ENCODE measurements at places on chromosomes 16 and 17.

DNA sequence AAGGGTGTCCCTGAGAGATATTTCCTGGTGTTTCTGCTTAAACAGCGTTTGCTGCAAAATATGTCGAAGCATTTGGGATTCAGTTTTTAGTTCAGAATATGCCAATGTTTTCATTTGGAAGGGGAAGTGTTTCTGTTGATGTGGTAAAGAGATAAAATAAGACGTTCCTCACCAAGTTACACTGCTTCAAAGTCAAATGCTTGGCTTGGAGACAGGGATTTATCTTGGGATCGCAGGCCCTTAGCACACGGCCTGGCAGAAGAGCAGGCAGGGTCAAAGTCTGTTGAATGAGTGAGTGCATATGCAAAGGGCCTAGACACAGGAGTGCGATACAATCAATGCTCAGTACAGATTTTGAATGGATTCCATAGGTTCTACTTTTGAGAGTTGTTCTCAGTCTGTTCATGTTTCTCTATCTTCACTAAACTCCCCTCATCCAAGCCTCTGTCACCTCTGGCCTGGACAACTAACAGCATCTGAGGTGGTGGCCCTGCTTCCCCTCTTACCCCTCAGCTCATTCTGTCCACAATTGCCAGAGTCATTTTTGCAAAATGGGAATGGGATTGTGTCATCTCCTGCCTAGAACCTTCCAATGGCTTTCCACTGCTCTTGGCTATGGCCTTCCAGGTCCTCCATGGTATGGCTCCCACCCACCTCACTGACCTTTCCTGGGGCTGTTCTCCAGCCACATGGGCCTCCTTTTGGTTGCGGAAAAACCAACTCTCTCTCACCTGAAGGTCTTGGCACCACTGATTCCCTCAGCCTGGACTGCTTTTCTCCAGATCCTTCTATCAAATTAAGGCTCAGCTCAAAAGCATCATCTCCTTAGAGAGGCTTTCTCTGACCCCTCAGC lies 3.2 kb downstream of the DEXI start:
- DNase-seq = no peak

DNA sequence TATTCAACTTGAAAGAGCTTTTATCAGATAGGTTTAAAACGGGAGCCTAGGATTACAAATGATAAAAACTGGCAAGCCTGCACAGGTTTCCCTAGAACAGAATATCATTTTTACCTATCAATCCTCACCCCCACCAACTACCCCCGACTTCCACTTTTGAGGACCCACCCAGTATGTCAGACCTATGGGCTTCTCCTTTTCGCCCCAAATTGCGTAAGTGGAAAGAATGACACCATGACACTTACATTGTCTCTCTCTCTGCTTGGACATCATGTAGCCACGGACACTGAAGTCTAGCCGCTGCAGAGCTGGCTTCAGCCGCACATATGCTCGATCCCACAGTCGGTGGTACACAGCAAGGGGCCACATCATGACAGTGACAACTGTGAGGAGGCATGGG lies 7.4 kb upstream of the PSMC3IP start:
- DNase-seq = no peak

- DNase-seq = peak; percentile 31
These were observed 740 bp upstream of the CMIP start for GRCh38 chr16:81443688-81444447.

DNA sequence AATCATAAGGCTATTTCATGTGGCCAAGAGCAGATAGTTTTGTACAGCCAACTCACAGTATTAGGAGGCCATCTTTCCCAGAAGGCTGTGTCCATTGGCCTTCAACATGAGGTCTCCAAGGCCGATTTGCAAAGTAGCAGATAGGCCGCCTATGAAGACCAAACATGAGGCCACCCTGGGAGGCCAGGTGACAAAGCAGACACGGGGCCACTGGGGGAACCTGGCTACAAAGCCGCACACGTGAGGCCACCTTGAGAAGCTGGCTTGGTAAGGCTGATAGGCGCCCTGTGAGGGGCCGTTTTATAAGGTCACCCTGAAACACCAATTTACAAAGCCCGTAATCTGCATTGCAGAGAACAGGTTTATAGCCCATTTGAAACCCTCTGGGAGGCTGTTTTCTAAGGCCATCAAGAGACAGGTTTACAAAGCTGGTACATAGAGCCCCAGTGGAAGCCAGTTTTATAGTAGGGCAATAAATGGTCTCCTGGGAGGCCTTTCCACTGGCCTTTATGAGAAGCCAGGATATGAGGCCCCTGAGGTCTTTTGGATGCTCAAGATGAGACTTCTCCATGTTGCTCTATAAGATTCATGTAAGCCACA lies 4.9 kb downstream of the KDM8 start:
- no peak for DNase-seq

DNA sequence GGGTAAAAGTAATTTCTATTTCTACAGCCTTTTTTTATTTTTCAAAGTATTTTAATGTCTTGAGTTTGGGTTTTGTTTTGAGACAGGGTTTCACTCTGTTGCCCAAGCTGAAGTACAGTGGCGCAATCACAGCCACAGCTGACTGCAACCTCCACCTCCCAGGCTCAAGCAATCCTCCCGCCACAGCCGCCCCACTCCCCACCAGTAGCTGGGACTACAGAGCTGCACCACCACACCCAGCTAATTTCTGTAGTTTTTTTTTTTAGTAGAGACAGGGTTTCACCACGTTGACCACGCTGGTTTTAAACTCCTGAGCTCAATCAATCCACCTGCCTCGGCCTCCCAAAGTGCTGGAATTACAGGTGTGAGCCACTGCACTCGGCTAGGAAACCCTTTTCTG lies 44.0 kb downstream of the TUBD1 start:
- peak; percentile 72 for DNase-seq

GRCh38 chr17:43020789-43021740 lies 1.1 kb downstream of the VAT1 start:
- DNase-seq = peak; percentile 52

- DNase-seq = peak; percentile 43
These were observed 2.8 kb downstream of the TOB1 start for GRCh38 chr17:50863221-50863843.

DNA sequence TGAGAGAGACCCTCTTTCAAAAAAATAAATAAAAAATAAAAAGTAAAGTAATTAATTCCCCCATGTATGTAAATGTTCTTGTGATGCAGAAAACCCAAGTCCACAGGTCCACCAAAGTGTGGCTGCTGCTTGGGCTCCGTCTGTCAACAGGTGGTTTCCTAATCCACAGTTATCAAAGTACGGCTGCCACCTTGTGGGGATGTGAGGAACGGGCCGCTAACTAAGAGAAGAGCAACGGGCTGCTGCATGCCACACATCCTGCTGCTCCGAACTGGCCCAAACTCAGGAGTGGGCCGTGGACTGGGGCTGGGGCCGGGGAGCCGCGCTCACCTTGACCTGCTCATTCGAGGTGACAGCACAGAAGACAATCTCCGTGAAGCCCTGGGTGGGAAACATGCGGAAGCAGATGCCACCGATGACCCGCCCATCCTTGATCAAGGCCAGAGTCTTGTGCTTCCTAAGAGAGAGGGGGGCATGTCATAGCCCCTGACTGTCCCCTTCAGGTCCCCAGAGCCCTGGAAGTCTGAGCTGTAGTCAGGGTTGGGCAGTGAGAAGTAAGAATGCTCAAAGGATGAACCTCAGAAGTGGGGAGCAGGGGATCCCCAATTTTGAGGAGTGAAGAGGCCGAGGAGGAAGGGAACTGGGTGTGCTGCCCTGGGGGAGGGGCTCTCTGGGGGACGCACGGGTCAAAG lies 4.3 kb downstream of the KAT2A start:
- DNase-seq = peak; percentile 93

- DNase-seq = no peak
These were observed 188.1 kb upstream of the ZNF469 start for GRCh38 chr16:88194397-88195268.

DNA sequence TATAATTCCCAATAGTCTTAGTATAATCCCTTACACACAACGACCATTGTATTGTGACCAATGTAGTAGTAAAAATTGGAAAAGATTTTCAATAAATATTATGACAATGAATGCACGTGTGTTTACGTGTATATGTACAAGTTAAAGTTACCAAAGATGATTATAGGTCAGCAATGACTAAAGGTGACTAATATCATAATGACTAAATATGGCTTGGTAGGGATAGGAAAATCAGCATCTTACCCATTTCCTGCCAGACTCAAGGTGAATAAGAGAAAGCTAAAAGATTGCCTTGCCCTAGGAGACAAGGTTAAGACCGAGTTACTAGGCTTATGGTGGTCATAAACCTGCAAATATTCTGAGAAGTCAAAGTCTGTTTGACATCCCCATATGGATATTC lies 34.4 kb downstream of the CPD start:
- DNase-seq = no peak

DNA sequence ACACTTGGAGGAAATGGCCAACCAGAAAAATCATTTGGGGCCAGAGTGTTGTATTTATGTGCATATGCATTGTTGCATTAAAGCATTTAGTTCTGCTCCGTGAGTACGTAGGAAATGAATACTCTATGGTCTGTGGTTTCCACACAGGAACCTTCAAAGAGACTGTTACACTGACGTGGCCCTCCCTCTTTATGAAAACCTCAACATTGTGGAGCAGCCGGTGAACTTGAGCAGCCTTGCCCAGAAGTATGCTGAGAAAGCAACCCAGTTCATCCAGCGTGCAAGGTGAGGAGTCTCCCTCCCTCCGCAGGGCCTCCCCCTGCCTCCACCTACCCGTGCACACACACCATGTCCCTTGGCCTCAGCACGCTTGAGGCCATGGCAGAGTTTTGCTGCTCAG lies 65.2 kb downstream of the ARSG start:
- peak; percentile 31 for DNase-seq

GRCh38 chr16:15803618-15804017 lies 53.2 kb downstream of the MYH11 start:
- no peak for DNase-seq

GRCh38 chr17:8986295-8986694 lies 20.8 kb upstream of the PIK3R5 start:
- no peak for DNase-seq

DNA sequence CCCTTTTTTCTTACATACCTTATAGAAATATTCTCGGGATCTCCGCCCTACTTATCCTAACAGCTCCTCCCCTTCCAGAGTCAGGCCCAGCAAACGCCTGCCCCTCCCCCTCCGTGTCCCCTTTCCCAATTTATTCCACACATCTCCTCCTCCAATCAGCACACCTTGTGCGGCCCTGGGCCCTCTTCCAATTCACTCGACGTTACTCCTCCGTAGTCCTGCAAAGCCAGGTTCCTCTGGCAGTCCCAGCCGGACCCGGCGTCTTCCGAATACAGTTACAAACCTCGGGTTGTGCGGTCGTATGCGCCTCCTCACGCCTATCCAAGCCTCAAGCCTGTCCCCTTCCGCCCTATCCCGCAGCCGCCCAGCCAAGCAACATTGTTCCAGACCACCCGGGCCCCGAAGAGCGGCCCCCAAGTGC lies 677 bp downstream of the CBX1 start:
- no peak for DNase-seq

- peak; percentile 69 for DNase-seq
These were observed 1.1 kb downstream of the FHOD1 start for GRCh38 chr16:67246081-67246755.

- DNase-seq = no peak
These were observed 1.8 kb upstream of the MYADML2 start for GRCh38 chr17:81948635-81949378.

GRCh38 chr17:62666061-62666800 lies 38.8 kb downstream of the MRC2 start:
- no peak for DNase-seq

DNA sequence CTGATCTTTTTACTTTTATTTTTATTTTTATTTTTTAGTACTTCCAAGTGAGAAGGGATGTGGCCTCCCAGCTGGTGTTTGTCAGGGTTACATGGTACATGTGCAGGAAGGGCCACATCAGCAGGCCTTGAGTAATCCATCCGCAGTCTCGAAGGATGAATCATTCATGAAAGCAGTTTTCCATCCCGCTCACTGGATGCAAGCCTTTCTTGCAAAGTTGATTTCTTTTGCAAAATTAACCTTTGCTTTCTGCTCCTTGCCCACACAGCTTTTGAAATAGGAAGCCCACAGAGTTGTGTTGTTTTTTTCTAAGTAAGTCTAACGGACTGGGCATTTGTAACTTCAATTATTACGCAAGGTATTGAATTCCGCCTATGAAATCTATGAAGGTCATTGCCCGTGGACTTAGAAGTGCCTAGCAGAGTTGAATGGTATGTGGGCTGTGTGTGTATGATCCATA lies 157.4 kb downstream of the PRKCA start:
- DNase-seq = no peak

GRCh38 chr16:25013049-25013448 lies 2.1 kb downstream of the ARHGAP17 start:
- DNase-seq = no peak

GRCh38 chr16:20074099-20074991 lies 655 bp upstream of the GPR139 start:
- no peak for DNase-seq

DNA sequence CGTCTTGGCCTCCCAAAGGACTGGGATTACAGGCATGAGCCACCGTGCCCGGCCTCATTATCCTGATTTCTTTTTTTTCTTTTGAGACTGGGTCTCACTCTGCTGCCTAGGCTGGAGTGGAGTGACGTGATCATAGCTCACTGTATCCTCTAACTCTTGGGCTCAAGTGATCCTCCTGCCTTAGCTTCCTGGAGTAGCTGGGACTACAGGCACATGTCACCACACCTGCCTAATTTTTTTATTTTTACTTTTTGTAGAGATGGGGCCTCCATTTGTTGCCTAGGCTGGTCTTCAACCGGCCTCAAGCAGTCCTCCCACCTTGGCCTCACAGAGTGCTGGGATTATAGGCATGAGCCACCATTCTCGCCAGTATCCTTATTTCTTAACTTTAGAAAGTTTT lies 3.5 kb downstream of the TENT4B start:
- DNase-seq = no peak

GRCh38 chr16:57469917-57470470 lies 7.5 kb downstream of the POLR2C start:
- no peak for DNase-seq

DNA sequence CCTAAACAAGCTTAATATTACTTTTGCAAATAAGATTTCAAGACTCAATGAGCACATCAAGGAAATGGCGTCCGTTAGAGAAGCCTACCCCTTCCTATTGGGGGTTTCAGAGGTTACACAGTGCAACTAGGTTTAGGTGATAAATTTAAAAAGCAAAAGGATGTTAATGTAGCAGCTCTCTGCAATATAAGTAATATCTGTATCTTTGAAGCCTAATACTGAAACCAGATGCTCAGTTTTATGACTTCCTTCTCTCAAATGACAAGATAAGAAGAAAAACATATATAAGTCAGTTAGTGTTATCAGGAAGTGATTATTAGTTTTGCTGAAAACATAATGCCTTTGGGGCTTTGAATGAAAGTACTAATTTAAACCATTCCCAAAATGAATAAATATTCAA lies 54.3 kb upstream of the MED13 start:
- DNase-seq = no peak

Data from NAMALWA (cell line).